Heart left ventricle (tissue), 16 donors: ENCODE measurements at places on chromosomes 5 and 9. TPM values are rescaled to one million over a fixed set of nuclear protein-coding genes. Genes with fewer than 3 reads are reported as not detected.

STRBP gene
- 22.0 TPM for total RNA-seq

BRINP1 gene
- 1.5 TPM for total RNA-seq

SV2C gene
- total RNA-seq, result not detected

LCN9 gene
- not detected for total RNA-seq

PFN3 gene
- not detected for total RNA-seq

TRMT10B gene
- 5.1 TPM for total RNA-seq

MEIKIN gene
- total RNA-seq, result not detected

ENTPD2 gene
- total RNA-seq, result 1.2 TPM

MLLT3 gene
- 16.5 TPM for total RNA-seq

RBM18 gene
- 36.1 TPM for total RNA-seq

FAM221B gene
- total RNA-seq, result not detected

GMCL2 gene
- total RNA-seq, result not detected

SLC12A2 gene
- 18.3 TPM for total RNA-seq

INSL4 gene
- total RNA-seq, result not detected

FKBP15 gene
- 45.5 TPM for total RNA-seq

GDA gene
- total RNA-seq, result 0.64 TPM

ANKDD1B gene
- total RNA-seq, result not detected

EIF4E1B gene
- not detected for total RNA-seq

RNF183 gene
- total RNA-seq, result not detected

PCDHGA12 gene
- total RNA-seq, result 7.6 TPM

CXCL14 gene
- total RNA-seq, result 0.26 TPM

TUT7 gene
- total RNA-seq, result 11.3 TPM

NTNG2 gene
- 0.40 TPM for total RNA-seq

PCDHGB6 gene
- 7.8 TPM for total RNA-seq

PHF24 gene
- 0.78 TPM for total RNA-seq

FBXL17 gene
- total RNA-seq, result 33.1 TPM

IL4 gene
- not detected for total RNA-seq

NUTM2G gene
- not detected for total RNA-seq

CATSPER3 gene
- total RNA-seq, result 0.98 TPM

FOXI1 gene
- total RNA-seq, result not detected

ATOSB gene
- 43.3 TPM for total RNA-seq

LHX3 gene
- total RNA-seq, result not detected

PRUNE2 gene
- 0.52 TPM for total RNA-seq

SHISAL2B gene
- total RNA-seq, result not detected

CA9 gene
- total RNA-seq, result 2.3 TPM

FRRS1L gene
- total RNA-seq, result 2.5 TPM

CHMP5 gene
- 55.3 TPM for total RNA-seq

MVB12B gene
- total RNA-seq, result 12.6 TPM

GHR gene
- 14.0 TPM for total RNA-seq

ST8SIA4 gene
- 3.1 TPM for total RNA-seq

SH3RF2 gene
- total RNA-seq, result 210 TPM

CNOT6 gene
- total RNA-seq, result 17.0 TPM

C5orf47 gene
- total RNA-seq, result not detected

LRRC19 gene
- total RNA-seq, result not detected

DOLK gene
- 8.6 TPM for total RNA-seq

F12 gene
- not detected for total RNA-seq

PTBP3 gene
- 22.3 TPM for total RNA-seq

TRPM3 gene
- 0.02 TPM for total RNA-seq

GARIN3 gene
- not detected for total RNA-seq

KLHL3 gene
- total RNA-seq, result 77.6 TPM

TPPP gene
- total RNA-seq, result 10.3 TPM

ABLIM3 gene
- 73.9 TPM for total RNA-seq

SQSTM1 gene
- total RNA-seq, result 402 TPM

SLC6A18 gene
- total RNA-seq, result not detected

BARX1 gene
- not detected for total RNA-seq

DMRT2 gene
- not detected for total RNA-seq

ACTBL2 gene
- total RNA-seq, result not detected

TAF11L4 gene
- not detected for total RNA-seq
